Aorta (tissue), 5 donors: ENCODE measurements at places on chromosomes 5 and 9. TPM values are rescaled to one million over a fixed set of nuclear protein-coding genes. Genes with fewer than 3 reads are reported as not detected.

GRCh38 chr5:133948721-133949120 is 19.7 kb downstream of the C5orf15 start:
- DNase-seq, result no peak

DNA sequence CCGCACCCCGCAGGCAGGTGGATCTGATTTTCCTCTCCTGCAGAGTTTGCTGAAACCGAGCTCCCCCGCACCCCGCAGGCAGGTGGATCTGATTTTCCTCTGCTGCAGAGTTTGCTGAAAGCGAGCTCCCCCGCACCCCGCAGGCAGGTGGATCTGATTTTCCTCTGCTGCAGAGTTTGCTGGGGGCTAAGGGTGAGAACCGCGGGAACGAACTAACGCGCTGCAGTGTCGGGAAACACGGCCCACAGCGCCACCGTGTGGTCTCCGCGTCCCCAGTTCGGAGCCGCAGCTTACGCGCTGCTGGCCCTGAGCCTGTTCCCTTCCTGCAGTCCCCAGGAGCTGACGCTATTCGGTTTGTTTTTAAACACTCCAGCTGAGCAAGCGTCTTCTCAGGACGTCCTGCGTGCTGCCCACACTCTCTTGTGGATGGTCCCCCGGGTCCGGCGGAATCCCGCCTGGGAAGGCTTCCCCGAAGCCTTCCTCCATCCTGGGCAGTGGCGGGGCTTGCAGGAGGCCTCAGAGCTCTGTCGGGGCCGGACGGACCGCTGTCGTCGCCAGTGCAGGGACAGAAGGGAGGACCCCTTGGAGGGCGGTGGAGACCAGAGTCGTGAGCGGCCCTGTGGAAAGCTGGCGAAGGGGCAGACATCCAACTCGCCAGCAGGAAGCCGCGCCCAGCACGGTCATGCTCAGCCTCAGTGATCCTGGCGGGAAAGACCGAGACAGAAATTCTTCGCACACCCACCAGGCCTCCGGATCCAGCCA is 121.2 kb upstream of the LPCAT1 start:
- DNase-seq, result peak; percentile 95

DNA sequence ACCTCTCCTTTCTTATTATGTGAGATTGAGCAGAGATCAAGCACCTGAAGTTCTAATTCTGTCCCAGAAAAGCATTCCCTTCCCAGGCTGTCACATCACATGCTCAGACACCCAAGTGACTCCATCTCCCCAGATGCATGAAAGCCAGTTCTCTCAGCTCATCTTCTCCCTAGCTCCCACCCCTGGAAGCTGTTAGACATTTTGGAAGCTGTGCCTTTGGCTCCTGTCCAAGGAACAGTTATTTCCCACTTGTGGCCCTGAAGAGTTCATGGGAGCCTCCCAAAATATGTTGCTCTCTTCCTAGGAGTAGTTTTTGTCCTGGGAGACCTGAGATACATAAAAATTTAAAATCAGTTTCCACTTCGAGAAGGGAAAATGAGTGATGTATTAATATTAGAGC is 161.4 kb upstream of the GAS1 start:
- DNase-seq, result no peak

DNA sequence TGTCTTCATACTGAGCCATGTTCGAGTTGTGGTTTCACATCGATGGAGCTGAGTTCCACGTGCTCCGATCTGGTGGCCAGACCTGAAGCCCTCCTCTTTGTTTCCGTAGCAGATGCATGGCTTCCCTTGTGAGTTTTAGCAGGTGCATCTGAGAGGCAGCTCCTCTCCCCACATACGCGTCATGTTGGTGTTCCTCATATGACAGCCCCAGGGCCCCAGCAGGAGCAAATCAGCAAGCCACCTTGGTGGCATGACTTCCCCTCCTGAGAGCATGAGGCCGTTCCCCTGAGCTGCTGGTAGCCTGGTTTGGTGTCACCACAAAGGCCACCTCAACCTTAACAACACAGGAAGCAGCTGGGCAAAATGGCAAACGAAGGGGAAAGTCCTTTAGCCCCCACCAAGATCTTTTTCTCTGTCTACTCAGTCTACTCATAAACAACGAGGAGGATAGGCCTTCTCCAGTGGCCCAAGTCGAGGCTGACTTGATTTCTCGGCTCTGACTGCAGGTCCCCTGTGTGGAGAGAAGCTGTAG is 5.9 kb downstream of the CYFIP2 start:
- DNase-seq, result peak; percentile 61

DNA sequence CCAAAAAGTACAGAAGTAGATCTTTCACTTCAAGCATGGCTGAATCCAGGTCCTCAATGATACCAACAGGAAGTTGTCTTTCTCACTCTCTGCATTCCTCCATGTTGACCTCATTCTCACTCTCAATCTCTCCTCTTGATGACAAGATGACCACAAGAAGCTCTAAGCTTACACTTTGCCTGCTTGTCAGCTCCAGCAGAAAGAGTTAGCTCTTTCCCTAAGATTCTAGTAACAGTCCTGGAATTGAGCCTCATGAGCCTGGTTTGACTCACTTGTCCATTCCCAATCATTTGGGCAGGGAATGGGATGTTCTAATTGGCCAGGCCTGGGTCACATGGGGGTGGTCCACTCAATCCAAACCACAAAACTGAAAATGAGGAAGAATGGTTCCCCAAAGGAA is 3.3 kb upstream of the CLTA start:
- DNase-seq, result no peak

DNA sequence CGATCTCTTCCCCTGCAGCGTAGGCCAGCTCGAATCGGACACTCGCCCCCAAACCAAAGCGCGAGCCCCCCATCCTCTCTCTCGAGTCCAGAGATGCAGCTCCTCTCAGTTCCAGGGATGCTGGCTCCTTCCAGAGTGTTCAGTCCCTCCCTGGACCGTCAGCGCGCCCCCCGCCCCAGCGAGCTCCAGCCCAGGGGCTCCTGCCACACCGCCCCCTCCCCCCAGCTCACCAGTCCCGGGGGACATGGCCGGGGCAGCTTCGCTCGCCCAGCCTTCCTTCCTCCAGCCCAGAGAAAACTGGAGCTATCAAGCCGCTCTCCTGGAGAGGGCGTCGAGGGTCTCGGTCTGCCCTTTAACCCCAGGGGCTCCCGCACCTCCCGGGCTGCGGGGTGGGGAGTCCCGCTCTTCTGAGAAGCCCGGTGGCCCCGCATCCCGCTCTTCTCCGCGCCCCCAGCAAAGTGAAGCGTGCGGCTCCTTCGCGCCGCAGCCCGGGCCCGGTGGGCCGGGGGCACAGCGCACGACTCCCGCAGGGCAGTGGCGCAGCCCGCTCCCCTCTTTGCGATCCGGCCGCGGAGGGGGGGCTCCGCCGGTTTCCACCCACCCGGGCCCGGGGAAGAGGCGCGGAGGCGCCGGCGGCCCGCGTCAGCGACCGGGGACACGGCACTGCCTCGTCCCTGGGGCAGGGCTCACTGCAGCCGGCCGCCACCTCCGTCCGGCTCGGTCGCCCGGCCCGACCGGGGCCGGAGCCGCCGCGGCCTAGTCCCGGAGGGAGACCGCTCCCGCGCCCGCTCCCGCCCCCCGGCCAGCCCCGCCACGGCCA is 587 bp downstream of the MIER3 start:
- DNase-seq, result peak; percentile 56

- DNase-seq, result no peak
Measured at GRCh38 chr9:69857828-69858227, 37.2 kb downstream of the CFAP95 start.

- DNase-seq, result no peak
Measured at GRCh38 chr9:134373269-134373668, 47.0 kb downstream of the RXRA start.

DNA sequence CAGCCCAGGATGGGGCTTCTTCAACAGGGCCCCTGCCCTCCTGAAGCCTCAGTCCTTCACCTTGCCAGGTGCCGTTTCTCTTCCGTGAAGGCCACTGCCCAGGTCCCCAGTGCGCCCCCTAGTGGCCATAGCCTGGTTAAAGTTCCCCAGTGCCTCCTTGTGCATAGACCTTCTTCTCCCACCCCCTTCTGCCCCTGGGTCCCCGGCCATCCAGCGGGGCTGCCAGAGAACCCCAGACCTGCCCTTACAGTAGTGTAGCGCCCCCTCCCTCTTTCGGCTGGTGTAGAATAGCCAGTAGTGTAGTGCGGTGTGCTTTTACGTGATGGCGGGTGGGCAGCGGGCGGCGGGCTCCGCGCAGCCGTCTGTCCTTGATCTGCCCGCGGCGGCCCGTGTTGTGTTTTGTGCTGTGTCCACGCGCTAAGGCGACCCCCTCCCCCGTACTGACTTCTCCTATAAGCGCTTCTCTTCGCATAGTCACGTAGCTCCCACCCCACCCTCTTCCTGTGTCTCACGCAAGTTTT is 23.6 kb downstream of the PCDHGC5 start:
- peak; percentile 92 for DNase-seq

DNA sequence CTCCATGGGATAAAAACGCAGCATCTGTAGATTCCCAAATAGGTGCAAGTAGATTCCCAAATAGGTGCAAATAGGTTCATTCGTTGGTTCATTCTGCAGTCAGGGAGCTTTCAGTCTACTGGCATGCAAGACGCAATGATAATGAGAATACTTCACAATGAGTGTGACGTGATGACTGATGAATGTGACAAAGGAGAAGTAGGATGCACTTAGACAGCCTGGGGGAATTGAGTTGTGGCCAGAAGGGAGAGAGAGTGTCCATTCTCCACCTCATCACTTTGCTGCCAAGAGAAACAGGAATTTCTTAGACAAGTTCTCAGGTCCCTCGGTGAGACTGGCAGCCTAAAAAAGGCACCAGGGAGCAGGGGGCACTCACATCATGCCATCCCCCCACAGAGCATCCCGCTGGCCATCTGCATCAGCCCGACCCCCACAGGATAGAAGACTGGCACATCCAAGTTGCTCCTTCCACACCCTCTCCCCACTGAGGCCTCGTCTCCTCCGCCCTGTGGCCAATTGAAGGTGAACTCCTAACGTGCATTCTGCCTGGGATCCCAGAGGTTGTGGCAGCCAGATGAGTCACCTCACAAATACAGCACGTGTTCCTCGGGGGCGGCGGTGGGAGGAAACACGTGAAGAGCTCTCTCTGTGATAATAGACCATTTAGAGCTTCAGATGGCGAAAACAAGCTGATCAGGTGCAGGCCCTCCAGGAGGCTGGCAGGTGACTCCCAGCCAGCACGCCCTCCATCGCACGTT is 19.9 kb upstream of the KCNIP1 start:
- no peak for DNase-seq

SPINK7 gene
- not detected for total RNA-seq

RLN1 gene
- total RNA-seq, result not detected

NXNL2 gene
- total RNA-seq, result 0.78 TPM

SLC6A3 gene
- 0.23 TPM for total RNA-seq

FOXD4L4 gene
- 0.19 TPM for total RNA-seq

OBP2B gene
- total RNA-seq, result not detected

PLAC8L1 gene
- 0.87 TPM for total RNA-seq
